T-cell (primary cell): ENCODE measurements at places on chromosomes 3 and 15. TPM values are rescaled to one million over a fixed set of nuclear protein-coding genes. Genes with fewer than 3 reads are reported as not detected.
A peak's percentile ranks its signal among the peaks of the same experiment; 100 is the strongest.

GRCh38 chr15:40282147-40282868 is 556 bp downstream of the ANKRD63 start:
- H3K4me1 ChIP-seq: peaks cover 33% of the 10 kb centered on the region
- peak overlapping the region; percentile 47 for H3K4me3 ChIP-seq
- peaks cover 56% of the 10 kb centered on the region for H3K27me3 ChIP-seq
- H3K36me3 ChIP-seq: peaks cover 5% of the 10 kb centered on the region
- DNase-seq: peak; percentile 56

DNA sequence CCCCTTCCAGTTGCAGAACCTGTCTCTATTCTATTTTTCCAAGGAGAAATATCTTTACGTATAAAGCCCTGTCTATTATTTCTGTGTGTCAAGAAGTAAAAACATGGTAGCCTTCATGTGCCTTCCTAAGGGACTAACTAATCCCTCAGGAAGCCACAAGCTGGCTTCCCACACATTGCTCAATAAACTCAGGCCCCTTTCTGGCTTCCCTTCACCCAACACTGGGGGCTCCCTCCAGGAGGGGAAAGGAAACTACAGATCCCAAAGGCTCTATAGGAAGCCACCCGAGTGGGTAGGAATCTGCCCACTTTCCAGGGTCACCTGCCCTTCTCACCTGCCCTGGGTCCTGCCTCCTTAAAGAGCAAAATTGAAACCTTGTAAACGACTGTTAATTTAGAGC is 4.6 kb downstream of the TLE3 start:
- no peak overlapping the region for H3K27ac ChIP-seq
- H3K27me3 ChIP-seq: no peaks in the 10 kb centered on the region
- peaks cover 38% of the 10 kb centered on the region for H3K36me3 ChIP-seq
- H3K4me1 ChIP-seq: peaks cover 73% of the 10 kb centered on the region
- no peak overlapping the region for H3K4me3 ChIP-seq

DNA sequence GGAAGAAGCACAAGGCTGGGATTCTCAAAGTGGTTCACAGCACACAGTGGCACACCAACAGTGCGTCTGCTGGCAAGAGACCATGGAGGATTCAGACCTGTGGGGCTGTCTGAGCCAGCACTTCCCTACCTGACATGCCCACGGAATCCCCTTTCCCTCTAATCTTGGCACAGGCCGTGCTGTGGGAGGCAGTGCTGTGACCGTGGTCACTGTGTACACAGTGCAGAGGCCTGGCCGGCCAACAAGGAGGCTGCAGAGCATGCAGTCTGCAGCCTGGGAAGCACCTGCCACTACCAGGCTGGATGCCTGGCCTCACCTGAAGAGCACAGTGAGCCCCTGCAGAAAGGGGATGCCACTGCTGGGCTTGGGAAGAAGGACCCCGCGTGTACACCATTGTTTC is 301.0 kb upstream of the LYSMD4 start:
- no peak for DNase-seq
- H3K27ac ChIP-seq: no peak overlapping the region
- H3K36me3 ChIP-seq: no peaks in the 10 kb centered on the region

DNA sequence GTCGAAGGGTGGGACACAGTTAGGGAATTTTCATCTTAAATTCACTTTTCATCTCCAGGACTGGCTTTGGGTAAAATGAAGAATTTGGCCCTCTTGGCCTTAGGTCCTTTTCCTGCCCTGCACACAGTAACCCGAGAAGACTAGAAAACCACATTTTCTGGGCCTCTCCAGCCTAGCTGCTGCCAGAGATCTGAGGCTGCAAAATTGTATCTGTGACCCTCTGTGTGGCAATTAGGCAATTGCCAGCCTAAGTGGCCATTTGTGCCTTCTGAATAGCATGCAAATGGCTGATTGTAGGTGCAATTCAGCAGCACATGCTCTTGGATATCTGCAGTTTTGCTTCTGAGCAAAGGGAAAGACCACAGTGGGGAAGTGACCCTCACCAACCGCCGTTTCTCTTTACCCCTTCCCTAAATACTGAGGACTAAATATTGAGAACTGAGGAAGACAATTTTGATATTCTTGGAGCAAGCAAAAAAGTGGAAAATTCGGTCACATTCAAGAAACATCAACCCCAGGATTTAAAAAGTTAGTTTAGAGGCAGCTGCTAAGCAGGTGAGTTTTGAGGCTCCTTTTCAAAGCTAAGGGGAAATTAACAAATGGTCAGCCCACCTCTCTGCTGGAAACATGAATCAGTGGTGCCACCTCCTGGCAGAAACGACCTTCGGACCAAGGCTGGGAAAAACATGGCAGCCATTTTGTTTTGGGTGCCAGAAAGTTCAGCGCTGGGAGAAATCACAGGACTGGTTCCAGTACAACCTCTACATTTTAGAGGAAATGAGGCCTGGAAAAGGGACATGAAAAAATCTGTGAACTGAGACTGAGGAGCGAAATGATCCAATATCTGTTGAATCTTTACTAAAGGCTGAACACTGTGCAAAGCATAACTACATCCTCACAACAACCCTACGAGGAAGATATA is 56.6 kb upstream of the PRTG start:
- no peaks in the 10 kb centered on the region for H3K36me3 ChIP-seq
- no peak overlapping the region for H3K4me3 ChIP-seq
- H3K27me3 ChIP-seq: no peaks in the 10 kb centered on the region
- no peaks in the 10 kb centered on the region for H3K4me1 ChIP-seq
- H3K27ac ChIP-seq: no peak overlapping the region
- DNase-seq: no peak

DNA sequence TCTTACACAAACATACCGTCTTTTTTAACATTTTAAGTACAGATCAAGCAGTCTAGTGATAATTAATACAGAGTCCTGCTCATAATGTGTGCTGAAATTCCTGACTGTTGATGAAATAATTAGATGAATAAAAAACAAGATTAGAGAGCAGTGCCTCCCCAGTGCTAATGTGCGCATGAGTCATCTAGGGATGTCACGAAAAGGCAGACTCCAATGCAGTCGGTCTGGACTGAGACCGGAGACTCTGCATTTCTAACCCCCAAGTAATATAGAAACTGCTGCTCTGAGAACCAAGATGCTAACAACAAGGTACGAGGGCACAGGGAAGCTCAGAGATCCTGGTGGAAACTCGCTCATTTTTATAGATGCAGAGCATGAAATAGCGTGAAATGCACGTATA is 61.4 kb downstream of the COL8A1 start:
- H3K36me3 ChIP-seq: no peaks in the 10 kb centered on the region
- H3K27ac ChIP-seq: no peak overlapping the region
- no peaks in the 10 kb centered on the region for H3K27me3 ChIP-seq
- no peaks in the 10 kb centered on the region for H3K4me1 ChIP-seq

- H3K4me1 ChIP-seq: no peaks in the 10 kb centered on the region
- H3K27ac ChIP-seq: no peak overlapping the region
- H3K4me3 ChIP-seq: no peak overlapping the region
- no peaks in the 10 kb centered on the region for H3K36me3 ChIP-seq
- no peaks in the 10 kb centered on the region for H3K27me3 ChIP-seq
These were observed 54.5 kb upstream of the GOLGA6B start for GRCh38 chr15:72599855-72600464.

DNA sequence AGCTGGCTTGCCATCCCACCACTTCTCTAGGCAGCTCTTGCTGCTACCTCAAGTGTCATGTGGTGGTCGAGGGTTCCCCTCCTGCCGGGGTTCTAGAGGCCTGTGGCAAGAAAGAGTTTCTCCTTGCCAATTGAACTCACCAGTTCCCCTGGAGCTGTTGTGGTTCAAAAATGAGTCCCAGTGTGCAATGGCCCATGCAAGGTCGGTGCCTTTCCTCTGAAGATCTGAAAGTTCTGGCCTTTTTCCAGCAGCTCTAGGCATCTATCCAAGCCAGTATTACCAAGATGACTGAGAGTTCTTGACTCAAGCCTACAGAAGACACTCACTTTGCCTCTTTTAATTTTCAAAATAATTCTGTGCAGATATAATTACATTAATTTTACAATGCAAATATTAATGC is 163.6 kb downstream of the KCNMB2 start:
- no peak for DNase-seq
- H3K27ac ChIP-seq: no peak overlapping the region
- no peak overlapping the region for H3K4me3 ChIP-seq
- no peaks in the 10 kb centered on the region for H3K4me1 ChIP-seq

DNA sequence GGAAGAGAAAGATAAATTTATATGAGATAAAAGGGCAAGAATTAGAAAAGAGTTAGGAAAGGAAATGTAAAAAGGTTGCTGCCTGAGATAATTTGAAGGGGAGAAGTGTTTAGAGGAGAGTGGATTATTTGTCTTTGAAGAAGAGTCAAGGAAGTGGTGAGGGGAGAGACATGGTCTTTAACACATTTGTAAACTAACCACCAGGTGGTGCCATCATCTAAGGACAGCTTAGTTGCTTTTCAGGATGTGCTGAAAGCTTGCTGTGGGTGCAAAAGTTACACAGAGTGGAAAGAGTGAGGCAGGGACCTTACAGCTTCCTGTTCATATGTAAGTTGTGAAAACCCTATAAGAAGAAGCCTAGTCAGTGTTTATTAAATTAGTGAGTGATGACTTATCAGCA is 114.1 kb upstream of the DNAJC19 start:
- H3K36me3 ChIP-seq: no peaks in the 10 kb centered on the region
- H3K4me1 ChIP-seq: no peaks in the 10 kb centered on the region
- no peaks in the 10 kb centered on the region for H3K27me3 ChIP-seq
- no peak overlapping the region for H3K4me3 ChIP-seq
- DNase-seq: no peak

Gene PODXL2
- 4.1 TPM for total RNA-seq

Gene DUOXA2
- total RNA-seq: not detected

Gene NMNAT3
- total RNA-seq: 5.3 TPM

Gene ZNF860
- 1.3 TPM for total RNA-seq

Gene IL12A
- total RNA-seq: 0.57 TPM

Gene KLHL18
- total RNA-seq: 41.3 TPM

Gene ARPIN
- total RNA-seq: 0.03 TPM
